ENCODE measurements at places on chromosomes 12 and 14. TPM values are rescaled to one million over a fixed set of nuclear protein-coding genes. Genes with fewer than 3 reads are reported as not detected.

DNA sequence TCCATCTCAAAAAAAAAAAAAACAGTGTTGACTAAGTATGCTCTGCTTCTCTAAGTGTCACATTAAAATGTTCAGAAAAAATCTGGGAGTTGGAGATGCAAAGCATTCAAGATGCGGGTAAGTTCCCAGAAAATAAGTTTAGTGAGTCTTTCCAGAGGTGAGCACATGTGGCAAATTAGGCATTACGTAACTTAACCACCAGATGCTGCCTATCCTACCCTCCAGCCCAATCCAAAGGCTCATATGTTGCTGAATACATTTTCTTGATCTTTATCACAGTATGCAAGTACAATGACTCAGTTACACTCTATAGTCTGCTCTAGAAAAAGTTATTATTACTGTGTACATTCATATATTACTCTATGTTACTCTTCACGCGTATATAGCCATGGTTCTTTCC, 3.6 kb downstream of the SLC2A14 start:
- H3K27ac ChIP-seq = no peak overlapping the region
- no peak overlapping the region for H3K4me3 ChIP-seq
- peaks cover 7% of the 10 kb centered on the region for H3K4me1 ChIP-seq

DNA sequence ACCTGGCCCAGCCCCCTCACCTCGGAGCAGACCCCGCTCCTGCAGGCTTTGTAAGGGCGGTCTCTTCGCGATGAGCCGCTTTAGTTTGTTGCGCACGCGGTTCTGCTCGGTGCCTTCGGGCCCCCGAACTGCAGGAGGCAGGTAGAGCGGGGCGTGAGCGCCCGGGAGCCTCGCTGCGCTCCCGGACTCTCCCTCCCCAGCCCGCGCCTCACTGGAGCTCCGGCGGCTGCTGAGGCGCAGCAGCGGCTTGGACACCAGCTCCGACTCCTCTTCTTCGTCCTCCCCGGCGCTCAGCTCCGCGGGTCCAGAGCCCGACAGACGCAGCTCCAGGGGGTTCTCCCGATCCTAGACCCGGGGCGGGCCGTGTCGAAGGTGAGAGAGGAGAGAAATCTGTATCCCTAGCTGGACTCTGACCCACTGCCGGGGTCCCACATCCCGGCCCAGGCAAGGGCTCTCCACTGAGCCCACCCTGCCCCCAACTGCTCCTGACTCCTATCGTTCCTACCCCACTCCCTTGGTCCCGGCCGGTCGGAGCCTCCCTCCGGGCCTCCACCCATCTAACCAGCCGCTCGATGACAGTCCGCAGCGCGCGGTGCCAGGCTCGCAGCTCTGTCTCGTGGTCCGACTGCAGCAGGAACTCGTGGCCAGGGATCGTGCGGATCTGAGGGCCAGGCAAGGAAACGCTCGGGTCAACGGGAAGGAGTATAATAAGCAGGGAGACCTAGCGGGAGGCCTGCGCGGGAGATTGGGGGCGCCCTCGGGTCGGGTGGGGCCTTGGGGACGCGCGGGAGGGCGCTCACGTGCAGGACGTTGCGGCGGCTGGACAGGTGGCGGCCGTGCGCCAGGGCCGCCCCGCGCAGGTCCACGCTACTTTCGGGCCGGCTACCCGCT, 4.2 kb downstream of the ARHGAP9 start:
- peak overlapping the region; percentile 98 for H3K4me3 ChIP-seq
- peaks cover 16% of the 10 kb centered on the region for H3K36me3 ChIP-seq
- peak overlapping the region; percentile 100 for H3K27ac ChIP-seq
- no peak for DNase-seq
- peaks cover 69% of the 10 kb centered on the region for H3K4me1 ChIP-seq
- no peaks in the 10 kb centered on the region for H3K27me3 ChIP-seq

SEC23A gene
- 66.5 TPM for total RNA-seq

GRCh38 chr12:10113075-10113474, 14.3 kb upstream of the CLEC1A start:
- no peak overlapping the region for H3K4me3 ChIP-seq
- H3K27ac ChIP-seq = no peak overlapping the region
- peaks cover 4% of the 10 kb centered on the region for H3K27me3 ChIP-seq
- no peak for DNase-seq
- H3K4me1 ChIP-seq = no peaks in the 10 kb centered on the region

GRCh38 chr12:106590601-106591000, 7.8 kb downstream of the RFX4 start:
- H3K4me1 ChIP-seq = no peaks in the 10 kb centered on the region
- DNase-seq = no peak
- no peak overlapping the region for H3K27ac ChIP-seq
- peaks cover 92% of the 10 kb centered on the region for H3K27me3 ChIP-seq
- no peak overlapping the region for H3K4me3 ChIP-seq
- peaks cover 3% of the 10 kb centered on the region for H3K36me3 ChIP-seq

INSM2 gene
- total RNA-seq = not detected

- H3K4me1 ChIP-seq = no peaks in the 10 kb centered on the region
These were observed 104.2 kb upstream of the RTL1 start for GRCh38 chr14:101007765-101008164.

DNA sequence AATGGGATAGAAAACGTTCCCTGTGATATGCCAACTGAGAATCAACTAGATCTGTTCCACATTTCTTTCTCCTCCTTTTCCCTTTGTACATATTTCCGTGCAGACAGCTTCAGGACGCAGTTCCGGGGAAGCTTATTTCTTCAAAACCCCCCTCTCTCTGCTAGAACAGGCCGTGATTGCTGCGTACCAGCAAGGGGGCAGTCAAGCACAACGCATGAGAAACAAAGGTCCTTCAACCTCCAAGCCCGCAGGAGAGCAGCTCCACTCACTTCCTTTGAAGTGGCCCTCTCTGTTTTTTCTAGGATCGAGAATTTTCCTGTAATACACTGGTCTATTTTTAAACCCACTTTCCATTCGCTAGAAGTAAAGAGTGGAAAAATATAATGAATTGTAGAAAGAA, 80.8 kb downstream of the ZNF664 start:
- DNase-seq = no peak
- peaks cover 2% of the 10 kb centered on the region for H3K4me1 ChIP-seq
- H3K4me3 ChIP-seq = no peak overlapping the region
- H3K36me3 ChIP-seq = no peaks in the 10 kb centered on the region
- peaks cover 30% of the 10 kb centered on the region for H3K27me3 ChIP-seq

- no peak overlapping the region for H3K27ac ChIP-seq
- H3K36me3 ChIP-seq = no peaks in the 10 kb centered on the region
- H3K4me1 ChIP-seq = peaks cover 4% of the 10 kb centered on the region
- no peaks in the 10 kb centered on the region for H3K27me3 ChIP-seq
- H3K4me3 ChIP-seq = no peak overlapping the region
These were observed 410.6 kb downstream of the DAD1 start for GRCh38 chr14:22178333-22178839.

DNA sequence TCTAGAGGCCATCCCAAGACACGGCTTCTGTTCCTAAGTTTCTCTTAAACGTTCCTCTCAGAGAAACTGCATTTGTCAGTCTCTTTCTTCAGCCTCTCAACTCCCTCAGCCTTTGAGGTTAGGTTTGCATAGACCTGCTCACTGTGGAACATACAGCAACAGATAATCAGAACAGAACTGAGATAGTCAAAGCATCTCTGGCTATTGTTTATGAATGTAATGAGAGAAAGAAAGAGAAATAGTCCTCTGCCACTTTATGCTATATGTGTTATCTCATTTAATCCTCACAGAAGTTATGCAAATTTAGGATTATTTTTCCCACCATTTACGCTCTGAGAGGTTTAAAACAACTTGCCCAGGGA, 190.6 kb downstream of the PHLDA1 start:
- no peak overlapping the region for H3K4me3 ChIP-seq
- no peak for DNase-seq
- H3K4me1 ChIP-seq = no peaks in the 10 kb centered on the region
- no peak overlapping the region for H3K27ac ChIP-seq

DNA sequence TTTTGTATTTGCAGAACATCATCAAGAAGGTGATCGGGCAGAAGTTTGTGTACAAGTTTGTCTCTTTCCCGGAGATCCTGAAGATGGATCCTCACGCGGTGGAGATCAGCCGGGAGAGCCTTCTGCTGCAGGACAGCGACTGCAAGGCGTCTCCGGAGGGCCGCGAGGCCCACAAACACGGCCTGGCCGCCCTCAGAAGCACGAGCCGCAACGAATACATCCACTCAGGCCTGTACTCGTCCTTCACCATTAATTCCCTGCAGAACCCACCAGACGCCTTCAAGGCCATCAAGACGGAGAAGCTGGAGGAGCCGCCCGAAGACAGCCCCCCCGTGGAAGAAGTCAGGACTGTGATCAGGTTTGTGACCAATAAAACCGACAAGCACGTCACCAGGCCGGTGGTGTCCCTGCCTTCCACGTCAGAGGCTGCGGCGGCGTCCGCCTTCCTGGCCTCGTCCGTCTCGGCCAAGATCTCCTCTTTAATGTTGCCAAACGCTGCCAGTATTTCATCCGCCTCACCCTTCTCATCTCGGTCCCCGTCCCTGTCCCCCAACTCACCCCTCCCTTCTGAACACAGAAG, 52.8 kb downstream of the ELK3 start:
- H3K27ac ChIP-seq = no peak overlapping the region
- no peaks in the 10 kb centered on the region for H3K27me3 ChIP-seq
- peaks cover 16% of the 10 kb centered on the region for H3K36me3 ChIP-seq
- H3K4me1 ChIP-seq = peaks cover 44% of the 10 kb centered on the region
- H3K4me3 ChIP-seq = no peak overlapping the region

DNA sequence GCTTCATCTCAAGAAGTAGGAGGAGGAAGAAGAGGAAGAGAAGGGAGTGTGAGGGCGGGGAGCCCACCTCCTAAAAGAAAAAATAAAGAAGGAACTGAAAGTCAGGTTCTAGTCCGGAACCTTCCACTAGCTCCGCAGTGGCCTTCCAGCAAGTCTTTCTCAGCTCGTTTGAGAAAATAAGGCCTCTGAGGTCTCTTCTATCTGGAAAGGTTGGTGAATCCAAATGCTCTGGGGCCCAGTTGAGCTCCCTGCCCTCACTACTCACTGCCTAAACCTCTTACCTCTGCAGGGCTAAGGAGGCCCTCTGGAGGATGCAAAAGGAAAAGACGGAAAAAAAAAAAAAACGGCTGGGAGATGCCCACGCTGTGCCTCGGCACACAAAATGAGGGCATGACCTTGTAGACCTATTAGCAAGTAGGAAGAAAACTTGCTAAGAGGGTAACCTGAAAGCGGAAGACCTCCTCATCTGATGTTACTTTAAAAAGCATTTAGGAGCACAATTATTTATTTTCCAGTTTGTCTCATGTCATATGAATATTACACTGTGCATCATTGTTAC, 35.9 kb downstream of the FBLN5 start:
- peaks cover 5% of the 10 kb centered on the region for H3K27me3 ChIP-seq
- peaks cover 18% of the 10 kb centered on the region for H3K4me1 ChIP-seq
- peaks cover 3% of the 10 kb centered on the region for H3K36me3 ChIP-seq
- peak; percentile 12 for DNase-seq
- H3K4me3 ChIP-seq = peak overlapping the region; percentile 28

IL22 gene
- 5.6 TPM for total RNA-seq

GRCh38 chr12:28164644-28165275, 25.5 kb upstream of the CCDC91 start:
- H3K4me1 ChIP-seq = peaks cover 2% of the 10 kb centered on the region
- DNase-seq = no peak
- no peaks in the 10 kb centered on the region for H3K27me3 ChIP-seq

- no peak overlapping the region for H3K27ac ChIP-seq
- H3K27me3 ChIP-seq = peaks cover 40% of the 10 kb centered on the region
- H3K4me3 ChIP-seq = peak overlapping the region; percentile 83
- no peaks in the 10 kb centered on the region for H3K36me3 ChIP-seq
These were observed 1.9 kb downstream of the SLC6A15 start for GRCh38 chr12:84910549-84911241.

KCNA5 gene
- total RNA-seq = not detected

DNA sequence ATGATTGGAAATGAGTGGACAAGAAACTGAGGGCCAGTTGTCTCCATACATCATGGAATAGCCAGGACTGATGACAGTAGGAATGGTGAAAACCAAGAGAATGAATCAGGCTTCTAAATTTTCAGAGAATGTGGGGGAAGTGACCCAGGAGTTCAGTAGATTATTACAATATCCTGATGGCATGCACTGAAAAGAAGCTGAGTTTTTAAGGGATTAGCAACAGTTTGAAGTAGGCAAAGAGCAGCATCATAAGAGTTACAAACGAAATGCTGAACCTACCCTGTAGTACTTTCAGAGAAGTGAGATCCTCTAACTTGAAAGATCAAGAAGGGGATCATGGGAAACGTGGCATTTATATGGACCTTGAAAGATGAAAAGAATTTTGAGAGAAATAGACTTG, 13.2 kb downstream of the SLC2A14 start:
- DNase-seq = no peak
- peaks cover 29% of the 10 kb centered on the region for H3K27me3 ChIP-seq
- no peaks in the 10 kb centered on the region for H3K36me3 ChIP-seq
- peaks cover 4% of the 10 kb centered on the region for H3K4me1 ChIP-seq
- H3K4me3 ChIP-seq = no peak overlapping the region

OLR1 gene
- total RNA-seq = not detected

GRCh38 chr12:69732088-69732487, 6.6 kb upstream of the RAB3IP start:
- H3K4me3 ChIP-seq = no peak overlapping the region
- no peak overlapping the region for H3K27ac ChIP-seq
- H3K36me3 ChIP-seq = no peaks in the 10 kb centered on the region
- H3K27me3 ChIP-seq = peaks cover 23% of the 10 kb centered on the region

DNA sequence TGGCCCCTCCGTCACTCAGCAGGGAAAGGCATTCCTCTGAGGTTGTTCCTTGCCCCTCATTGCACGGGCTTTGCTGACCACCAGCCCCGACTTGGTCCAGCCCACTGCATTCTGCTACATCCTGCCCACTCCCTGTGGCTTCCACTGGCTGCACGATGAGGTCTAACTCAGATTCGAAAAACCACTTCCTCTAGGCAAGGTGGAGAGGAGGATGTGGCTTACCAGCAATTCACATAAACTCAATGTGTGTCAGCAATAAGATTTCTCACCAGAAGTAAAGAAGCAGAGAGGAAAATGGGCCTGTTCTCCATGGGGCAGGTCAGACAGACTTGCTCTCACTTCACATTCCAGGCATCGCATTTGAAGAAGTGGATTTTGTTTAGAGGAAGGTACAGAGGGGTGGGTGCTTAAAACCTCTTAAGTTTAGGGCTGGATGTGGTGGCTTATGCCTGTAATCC, 14.7 kb downstream of the GPR68 start:
- peak overlapping the region; percentile 100 for H3K27ac ChIP-seq
- peak; percentile 40 for DNase-seq
- H3K4me1 ChIP-seq = peaks cover 67% of the 10 kb centered on the region
- no peaks in the 10 kb centered on the region for H3K27me3 ChIP-seq
- H3K4me3 ChIP-seq = peak overlapping the region; percentile 90

GRCh38 chr14:68612049-68612448, 180.8 kb downstream of the ZFP36L1 start:
- H3K4me1 ChIP-seq = peaks cover 5% of the 10 kb centered on the region
- H3K27ac ChIP-seq = no peak overlapping the region
- H3K4me3 ChIP-seq = no peak overlapping the region
- no peaks in the 10 kb centered on the region for H3K36me3 ChIP-seq

Data from T-helper 17 cell (primary cell).